Renal cortex interstitium (tissue), 15 donors: ENCODE measurements at places on chromosomes 3 and 15. TPM values are rescaled to one million over a fixed set of nuclear protein-coding genes. Genes with fewer than 3 reads are reported as not detected.
A peak's percentile ranks its signal among the peaks of the same experiment; 100 is the strongest.

GRCh38 chr3:35971686-35972085 lies 332.4 kb downstream of the ARPP21 start:
- DNase-seq, result no peak

Gene SNX22
- polyA plus RNA-seq, result 1.3 TPM

GRCh38 chr15:101620671-101621070 lies 31.5 kb downstream of the TM2D3 start:
- no peak for DNase-seq

Gene A4GNT
- 1.00 TPM for polyA plus RNA-seq

GRCh38 chr15:75114327-75114726 lies 87.4 kb upstream of the C15orf39 start:
- DNase-seq, result no peak

DNA sequence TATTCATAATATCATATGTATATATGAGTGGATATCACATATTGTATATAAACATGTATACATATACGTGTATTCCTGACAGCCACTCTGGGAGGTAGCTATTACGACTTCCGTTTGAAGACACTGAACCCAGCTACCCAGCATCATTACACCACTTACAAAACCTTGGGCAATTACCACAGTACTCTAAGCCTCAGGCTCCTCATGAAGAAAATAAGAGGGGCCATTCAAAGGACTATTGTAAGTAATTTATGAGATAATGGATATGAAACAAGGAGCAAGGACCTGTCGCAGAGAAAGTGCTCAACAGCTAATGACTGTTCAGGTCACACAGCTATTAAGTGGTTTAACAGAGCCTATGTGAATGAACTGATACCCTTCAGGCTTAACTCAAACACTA lies 52.4 kb downstream of the KCNMB2 start:
- no peak for DNase-seq

DNA sequence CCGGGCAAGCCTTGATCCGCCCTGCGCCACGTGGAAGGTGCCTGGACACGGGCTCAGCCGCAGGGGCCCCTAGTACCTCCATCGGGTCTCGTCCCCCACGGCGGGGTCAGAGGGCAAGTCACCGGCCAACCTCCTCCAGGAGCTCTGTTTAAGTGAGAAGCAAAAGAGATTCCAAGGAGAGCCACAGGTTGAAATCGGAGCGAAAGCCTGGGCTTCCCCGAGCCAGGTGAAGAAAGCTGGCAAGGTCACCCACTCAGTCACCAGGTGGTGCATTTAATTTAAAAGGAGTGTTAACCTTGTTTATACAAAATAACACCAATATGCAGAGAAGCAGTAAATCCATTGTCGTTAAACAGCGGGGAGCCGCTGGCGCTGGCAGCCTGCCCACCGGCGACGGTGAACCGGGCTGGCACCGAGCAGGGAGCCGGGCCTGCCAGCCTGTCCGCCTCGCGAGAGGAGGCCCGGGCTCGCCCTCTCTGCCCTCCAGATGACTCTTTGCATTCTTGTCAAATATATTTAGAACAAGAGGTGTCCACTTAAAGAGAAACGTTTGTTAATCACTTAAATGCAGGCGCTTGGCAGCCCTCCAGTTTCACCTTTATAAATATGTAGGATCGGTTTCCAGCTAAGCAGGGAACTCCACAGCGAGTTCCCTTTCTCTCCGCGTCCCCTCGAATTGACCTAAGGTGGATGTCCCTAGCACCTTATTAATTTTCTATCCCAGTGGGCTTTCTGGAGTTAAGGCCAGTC lies 277.3 kb upstream of the NR2F2 start:
- DNase-seq, result peak; percentile 58

- DNase-seq, result no peak
Observed at GRCh38 chr3:107911337-107912000, 179.4 kb downstream of the CD47 start.

DNA sequence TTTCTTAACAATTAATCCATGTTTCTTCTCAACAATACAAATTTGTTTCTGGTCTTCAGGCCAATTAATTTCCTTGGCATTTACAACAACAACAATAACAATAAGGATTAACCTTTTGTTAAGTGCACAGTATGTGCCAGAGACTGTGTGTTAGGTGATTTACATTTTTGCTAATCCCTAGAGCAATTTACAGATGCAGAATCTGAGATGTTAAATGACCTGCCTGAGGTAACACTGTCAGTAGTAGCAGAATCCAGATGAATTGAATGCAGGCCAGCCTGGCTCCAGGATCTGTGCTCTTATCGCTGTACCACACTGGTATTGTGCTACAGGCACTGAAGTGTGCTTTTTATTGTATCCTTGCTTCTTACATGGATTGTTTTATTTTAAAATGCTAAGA lies 122.2 kb downstream of the MEIS2 start:
- DNase-seq, result no peak

Gene C3orf62
- polyA plus RNA-seq, result 10.6 TPM

DNA sequence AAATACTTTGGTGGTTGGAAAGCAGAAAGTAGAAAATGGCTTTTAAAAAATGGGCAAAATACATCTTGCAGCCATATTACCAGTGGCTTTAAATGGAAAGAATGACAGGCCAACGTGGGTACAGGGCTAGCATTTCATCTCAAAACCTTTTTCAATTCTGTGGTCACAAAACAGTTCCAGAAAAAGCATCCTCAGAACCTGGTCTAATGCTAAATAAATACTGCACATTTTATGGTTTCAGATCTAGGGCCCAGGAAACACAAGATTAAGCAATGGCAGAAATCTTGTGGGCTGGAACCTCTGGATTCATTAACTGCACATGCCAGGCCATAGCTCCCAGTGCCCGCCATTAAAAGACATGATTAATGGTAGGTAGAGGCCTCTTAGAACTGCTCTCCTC lies 470.2 kb upstream of the RASGRP1 start:
- no peak for DNase-seq

Gene SLC28A2
- 0.55 TPM for polyA plus RNA-seq

Gene FBN1
- 113 TPM for polyA plus RNA-seq

Gene ADPRH
- 7.5 TPM for polyA plus RNA-seq

DNA sequence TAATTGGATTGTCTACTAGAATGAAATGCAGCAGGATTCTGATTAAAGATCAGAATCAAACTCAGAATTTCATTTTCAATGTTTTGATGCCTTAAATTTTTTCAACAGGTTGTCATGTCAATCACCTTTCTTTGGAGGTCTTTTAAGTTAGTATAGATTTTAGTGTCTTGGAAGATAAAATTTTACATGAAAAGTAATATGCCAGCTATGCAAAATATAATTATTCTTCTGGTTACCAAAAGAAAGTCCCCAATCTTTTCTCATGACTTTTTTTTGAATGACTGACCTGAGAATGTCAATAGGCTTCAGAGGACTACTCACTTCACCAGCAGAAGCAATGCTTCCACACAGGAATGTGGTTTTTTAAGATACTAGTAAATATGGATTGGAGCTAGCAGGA lies 4.3 kb downstream of the FGF7 start:
- DNase-seq, result no peak

Gene ERICH6
- polyA plus RNA-seq, result 0.59 TPM

Gene PDE8A
- polyA plus RNA-seq, result 82.9 TPM

DNA sequence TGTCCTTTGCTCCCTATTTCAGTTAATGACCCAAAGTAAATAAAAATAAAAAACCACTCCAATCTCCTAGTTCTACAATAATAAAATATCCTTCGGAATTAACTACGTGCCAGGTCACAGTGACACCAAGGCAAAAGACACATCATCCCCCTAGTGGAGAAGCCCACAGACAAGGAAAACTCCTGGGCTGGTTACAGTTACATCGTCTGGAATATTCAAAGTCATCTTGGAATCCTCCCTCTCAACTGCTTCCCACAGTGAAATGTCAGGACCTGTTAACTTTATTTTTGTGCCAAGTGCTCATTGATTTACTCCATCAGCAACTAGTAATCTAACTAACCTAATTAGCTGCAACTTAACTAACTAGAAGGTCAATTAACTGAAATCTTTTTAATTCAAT lies 349.3 kb downstream of the MAGI1 start:
- no peak for DNase-seq

Gene ZNF592
- 31.4 TPM for polyA plus RNA-seq

GRCh38 chr3:81476692-81477091 lies 284.8 kb downstream of the GBE1 start:
- no peak for DNase-seq

Gene TRH
- 0.44 TPM for polyA plus RNA-seq

Gene CYP8B1
- polyA plus RNA-seq, result 0.95 TPM

Gene ANKRD63
- 0.32 TPM for polyA plus RNA-seq

Gene P2RY12
- polyA plus RNA-seq, result 1.1 TPM

DNA sequence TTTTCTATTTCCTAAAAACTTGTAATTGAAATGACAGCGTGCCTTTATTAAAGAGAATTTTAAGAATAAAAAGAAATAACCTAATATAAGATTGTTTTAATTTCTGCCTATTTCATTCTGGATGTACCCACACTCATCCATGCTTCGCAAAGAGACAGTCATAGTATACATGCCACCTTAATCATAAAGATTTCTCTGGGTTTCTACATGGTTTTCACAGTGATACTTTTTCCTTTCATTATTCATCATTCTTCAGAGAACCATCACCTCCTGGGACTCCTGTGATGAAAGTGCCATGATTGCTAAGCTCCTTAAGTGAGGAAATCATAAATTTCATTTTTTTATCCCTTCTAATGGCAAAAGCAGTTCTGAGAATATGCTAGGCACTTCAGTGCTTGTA lies 4.3 kb upstream of the CCR8 start:
- no peak for DNase-seq

DNA sequence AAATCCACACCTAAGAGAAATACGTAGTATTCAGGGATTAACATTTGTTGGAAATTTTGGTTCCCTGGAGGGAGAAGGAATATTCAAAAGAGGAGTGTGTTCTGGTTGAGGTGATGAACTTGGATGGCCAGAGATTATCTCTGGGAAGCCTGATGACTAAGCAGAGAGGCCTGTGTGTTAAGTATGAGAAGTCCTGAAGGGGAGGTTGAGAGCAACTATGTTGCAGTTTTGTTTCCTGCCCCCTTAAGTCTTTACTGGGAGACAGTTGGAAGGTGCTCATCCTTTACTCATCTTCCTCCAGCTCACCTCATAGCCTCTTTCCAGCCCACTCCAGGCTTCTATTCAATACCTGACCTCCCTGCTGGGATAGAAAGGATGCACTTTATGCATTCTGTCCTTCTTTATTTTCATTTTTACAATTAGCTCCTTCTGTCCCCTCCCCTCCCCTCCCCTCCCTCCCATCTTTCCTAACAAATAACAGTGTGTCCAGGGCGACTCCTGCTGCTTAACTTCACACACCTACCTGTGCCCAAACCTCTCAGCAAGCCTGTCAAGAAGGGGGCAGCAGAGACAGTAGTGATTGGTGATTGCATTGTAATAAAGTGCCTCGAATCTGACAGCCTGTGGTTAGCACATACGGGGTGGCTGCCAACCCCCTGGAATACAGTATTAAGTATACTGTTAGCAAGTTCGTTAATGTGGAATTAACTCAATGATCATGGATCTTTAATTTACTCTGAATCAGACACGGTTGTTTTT lies 11.9 kb downstream of the RAP2B start:
- no peak for DNase-seq

Gene SLC6A11
- 0.11 TPM for polyA plus RNA-seq

DNA sequence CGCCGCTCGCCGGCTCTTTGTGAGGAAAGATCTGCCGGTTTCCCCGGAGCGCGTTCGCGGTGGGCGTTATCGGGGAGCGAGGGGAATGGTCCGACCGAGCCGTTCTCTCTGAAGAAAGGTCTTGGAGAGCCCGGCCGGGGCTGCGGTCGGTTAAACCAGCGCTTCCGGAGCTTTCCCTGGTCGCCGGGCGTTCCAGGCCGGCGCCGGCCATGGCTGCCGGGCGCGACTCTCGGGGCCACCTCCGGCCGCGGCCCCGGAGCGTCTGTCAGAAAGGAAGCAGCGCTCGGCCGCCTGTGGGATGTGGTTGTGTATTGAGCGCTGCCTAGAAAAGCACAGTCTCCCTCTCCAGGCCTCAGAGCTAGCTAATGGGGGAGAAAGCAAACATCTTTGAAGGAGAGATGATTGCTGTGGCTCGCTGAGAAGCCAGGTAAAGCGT lies 731 bp downstream of the FYTTD1 start:
- DNase-seq, result peak; percentile 35

- DNase-seq, result peak; percentile 57
Observed at GRCh38 chr15:60520825-60521368, 42.0 kb upstream of the ICE2 start.

DNA sequence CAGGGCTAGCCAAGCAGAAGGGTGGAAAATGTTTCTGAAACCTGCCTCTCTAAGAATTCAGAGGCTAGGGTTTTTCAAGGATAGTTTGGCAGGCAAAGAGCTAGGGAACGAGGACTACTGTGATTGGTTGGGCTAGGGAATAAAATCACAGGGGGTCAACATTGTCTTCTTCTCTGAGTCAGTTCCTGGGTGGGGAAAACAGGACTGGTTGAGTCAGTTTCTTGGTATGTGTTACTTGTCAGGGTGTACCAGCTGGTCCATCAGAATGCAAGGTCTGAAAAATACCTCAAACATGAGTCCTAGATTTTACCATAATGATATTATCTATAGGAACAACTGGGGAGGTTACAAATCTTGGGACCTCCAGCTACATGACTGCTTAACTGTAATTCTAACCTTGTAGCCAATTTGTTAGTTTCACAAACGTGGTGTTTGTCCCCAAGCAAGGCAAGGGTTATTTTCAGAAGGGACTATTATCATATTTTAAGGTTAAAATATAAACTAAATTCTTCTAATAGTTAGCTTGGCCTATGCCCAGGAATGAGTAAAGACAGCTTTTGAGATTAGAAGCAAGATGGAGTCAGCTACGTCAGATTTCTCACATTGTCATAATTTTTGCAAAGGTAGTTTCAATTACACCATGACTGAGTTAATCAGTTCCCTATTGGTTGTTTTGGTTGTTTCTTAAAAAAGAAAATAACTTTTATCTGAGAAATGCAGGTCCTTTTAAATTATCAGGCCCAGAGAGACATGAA lies 231.5 kb downstream of the ALCAM start:
- DNase-seq, result no peak

DNA sequence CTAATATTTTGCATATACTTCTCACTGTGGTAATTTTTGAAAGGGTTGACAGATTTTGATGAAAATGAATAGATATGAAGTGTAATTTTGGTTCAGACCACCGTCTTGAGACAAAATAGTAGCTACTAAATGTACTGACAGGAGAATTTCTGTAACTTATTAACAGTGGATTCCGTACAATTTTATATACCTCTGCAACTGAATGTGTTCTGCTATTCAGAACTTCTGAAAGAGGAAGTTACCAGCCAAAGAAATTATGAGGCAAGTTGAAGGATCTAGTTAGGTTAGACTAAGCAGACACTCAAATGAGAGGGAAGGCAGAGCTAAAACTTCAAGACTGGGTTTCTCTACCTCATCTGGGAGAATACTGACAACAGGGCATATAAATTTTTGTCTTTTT lies 29.4 kb downstream of the GAP43 start:
- DNase-seq, result no peak

- no peak for DNase-seq
Observed at GRCh38 chr3:50533316-50533715, 29.9 kb upstream of the CACNA2D2 start.

DNA sequence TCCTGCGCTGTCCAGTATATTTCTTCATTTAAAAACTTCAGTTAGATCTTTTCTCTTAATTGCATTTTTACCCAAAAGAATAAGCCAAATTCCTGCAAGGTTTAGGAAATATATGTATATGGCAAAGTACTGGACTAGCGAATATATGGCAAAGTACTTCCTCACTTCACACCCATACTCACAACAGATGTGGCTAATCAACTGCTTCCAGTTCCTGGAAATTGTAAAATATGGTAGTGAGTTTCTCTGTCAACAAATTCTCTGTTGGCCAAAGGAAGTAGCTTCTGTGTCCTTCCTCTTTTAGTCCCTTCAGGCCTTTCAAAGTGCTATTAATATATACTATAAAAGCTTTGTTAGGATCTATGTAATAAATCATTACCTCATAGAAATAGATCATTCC lies 22.0 kb downstream of the GPR15 start:
- DNase-seq, result peak; percentile 8

GRCh38 chr15:88865498-88866099 lies 29.7 kb downstream of the HAPLN3 start:
- no peak for DNase-seq

Gene MAP2K1
- polyA plus RNA-seq, result 51.1 TPM
